ENCODE measurements at places on chromosomes 4 and X.

GRCh38 chr4:153934688-153935017 lies 145.8 kb upstream of the SFRP2 start:
- no peak for DNase-seq

GRCh38 chr4:77126809-77127208 lies 30.2 kb upstream of the CCNG2 start:
- no peak for DNase-seq

- DNase-seq: no peak
Observed at GRCh38 chr4:107570952-107571351, 149.1 kb downstream of the PAPSS1 start.

DNA sequence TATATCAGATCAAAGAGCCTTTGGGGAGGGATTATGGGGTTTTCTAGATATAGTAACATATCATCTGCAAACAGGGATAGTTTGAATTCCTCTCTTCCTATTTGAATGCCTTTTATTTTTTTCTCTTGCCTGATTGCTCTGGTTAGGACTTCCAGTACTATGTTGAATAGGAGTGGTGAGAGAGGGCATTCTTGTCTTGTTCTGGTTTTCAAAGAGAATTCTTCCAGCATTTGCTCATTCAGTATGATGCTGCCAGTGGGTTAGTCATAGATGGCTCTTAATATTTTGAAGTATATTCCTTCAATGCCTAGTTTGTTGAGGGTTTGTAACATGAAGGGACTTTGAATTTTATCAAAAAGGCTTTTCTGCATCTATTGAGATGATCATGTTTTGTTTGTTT lies 25.6 kb upstream of the ABCB7 start:
- DNase-seq: no peak

GRCh38 chrX:38595801-38596200 lies 34.5 kb downstream of the TSPAN7 start:
- no peak for DNase-seq
